ENCODE measurements at places on chromosomes 16 and 17. TPM values are rescaled to one million over a fixed set of nuclear protein-coding genes. Genes with fewer than 3 reads are reported as not detected.

GRCh38 chr16:67397812-67398545 is 4.7 kb upstream of the TPPP3 start:
- no peak for DNase-seq

- DNase-seq, result no peak
These were observed 104.5 kb upstream of the SEC14L1 start for GRCh38 chr17:77036136-77036840.

DNA sequence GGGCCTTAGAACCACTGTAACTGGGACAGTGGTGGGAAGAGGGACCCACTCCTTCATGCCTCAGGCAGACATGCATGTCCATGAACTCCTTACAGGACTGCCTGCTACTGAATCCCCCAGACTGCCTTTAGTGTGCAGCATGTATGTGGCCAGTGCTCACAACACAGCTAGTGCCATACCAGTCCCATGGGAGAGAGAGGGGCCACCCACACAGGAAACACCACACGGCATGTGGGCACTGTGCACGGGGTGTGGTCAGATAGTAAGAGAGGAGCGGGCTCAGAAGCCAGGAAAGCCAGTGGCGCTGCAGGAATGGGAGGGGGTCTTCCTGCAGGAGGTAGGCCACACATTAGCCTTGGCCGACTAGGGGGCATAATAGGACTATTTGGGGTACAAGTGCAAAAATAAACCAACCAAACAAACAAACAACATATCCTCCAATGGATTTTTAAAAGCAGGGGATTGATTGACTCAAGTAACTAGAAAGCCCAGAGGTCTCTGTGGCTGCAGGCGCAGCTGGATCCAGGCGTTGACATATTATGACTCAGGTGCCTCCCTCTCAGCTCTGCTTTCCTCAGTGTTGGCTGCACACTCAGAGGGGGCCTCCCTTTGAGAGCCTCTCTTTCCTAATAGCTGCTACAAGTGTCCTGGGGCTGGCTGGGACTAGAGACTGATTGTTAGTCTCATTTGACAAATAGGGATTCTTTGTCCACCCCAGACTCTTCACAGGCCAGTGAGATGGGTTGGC is 104.4 kb downstream of the AMFR start:
- DNase-seq, result no peak

DNA sequence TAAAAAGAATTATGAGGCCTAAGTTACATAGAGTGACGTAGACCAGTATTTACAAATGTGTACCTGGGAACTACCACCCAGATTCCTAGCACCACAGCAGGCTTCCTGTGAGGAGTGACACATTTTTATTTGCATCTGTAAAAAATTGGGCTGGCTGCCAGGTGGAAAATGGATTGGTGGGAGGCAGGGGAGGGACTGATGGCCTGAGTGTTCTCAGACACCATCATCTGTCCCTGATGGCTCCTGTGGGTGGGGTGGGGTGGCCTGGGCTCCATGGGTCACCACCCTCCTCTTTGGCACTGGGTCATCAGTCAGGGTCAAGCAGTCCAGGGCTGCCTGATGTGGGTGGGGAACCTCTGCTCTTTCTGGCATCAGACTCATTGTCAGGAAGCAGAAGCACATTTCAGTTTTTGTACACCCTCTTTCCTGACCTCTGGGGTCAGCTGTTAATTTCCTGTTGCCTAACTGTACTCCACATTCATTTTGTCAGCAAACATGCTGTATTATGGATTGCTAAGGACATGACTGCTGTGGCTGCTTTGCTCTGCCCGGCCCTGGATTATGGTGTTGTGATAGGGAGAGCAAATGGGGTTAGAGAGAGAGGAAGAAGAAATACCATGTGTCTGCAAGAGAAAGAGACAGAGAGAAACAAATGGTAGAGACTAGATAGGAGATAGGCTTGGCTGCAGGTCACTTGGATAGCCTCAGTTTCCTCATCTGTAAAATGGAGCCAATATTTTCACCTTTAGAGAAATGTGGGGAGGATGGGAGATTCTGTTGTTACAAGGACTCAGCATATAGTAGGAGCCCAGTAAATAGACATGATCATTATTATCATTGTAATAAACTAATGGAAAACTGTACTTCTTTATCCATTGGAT is 11.6 kb upstream of the MFAP4 start:
- no peak for DNase-seq

Gene SOST
- not detected for total RNA-seq

Gene HCRT
- total RNA-seq, result not detected
